NCI-H1092 (cell line): ENCODE measurements at places on chromosomes 16 and 17.

GRCh38 chr16:59048876-59049275 lies 314.8 kb upstream of the GOT2 start:
- no peak for DNase-seq

GRCh38 chr16:10895053-10895946 lies 18.3 kb downstream of the CIITA start:
- DNase-seq = no peak

- no peak for DNase-seq
Measured at GRCh38 chr17:16371742-16372141, 9.1 kb upstream of the UBB start.

GRCh38 chr16:11232852-11233726 lies 22.9 kb downstream of the SOCS1 start:
- DNase-seq = no peak

GRCh38 chr17:61723914-61724313 lies 132.9 kb upstream of the NACA2 start:
- no peak for DNase-seq

DNA sequence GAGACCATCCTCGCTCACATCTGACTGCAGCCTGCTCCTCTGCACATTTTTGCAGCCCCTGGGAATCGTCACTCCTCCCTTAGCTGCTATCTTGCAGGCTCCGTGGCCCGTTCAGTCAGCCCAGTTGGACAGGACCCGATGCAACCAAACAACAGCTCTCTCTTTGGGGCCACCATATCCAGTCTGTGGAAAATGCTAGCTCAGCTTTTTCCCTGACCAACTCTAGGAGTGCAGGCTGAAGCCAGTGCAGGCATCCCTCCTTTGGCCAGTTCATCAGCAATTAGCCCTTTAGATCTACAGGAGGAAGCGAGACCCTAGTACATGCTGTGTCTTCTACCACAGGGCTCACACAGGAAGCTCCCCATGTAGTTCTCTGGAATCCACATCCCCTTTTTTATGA lies 182.1 kb downstream of the HS3ST3A1 start:
- no peak for DNase-seq

GRCh38 chr16:87492291-87492630 lies 563 bp downstream of the ZCCHC14 start:
- DNase-seq = no peak

DNA sequence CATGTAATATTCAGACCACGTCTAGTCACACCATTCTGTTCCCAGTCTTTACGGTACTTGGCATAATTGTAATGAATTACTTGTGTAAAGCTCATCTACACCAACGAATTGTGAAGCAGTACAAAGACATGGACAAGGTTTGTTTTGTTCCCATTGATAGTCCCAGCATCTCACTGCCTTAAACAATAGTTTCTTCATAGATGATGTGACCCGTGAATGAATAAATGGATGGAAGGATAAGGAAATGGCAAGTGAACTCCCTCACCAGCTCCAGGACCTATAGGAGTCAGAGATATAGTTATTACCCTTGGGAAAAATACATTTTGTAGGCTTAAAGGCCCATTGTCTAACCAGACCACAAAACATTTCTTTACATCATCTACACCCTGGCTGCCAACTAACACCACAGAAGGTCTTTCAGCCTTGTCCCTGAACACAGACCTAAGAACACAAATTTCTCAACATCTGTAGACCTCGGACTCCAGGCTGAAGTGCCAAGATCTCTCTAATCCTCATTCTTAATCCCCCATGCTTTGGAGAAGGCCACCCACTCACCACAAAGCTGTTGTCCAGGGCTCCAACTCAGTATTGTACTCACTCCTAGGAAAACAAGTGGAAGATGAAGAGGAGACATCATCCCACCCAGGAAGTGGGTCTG lies 38.2 kb downstream of the MAF start:
- DNase-seq = no peak

- no peak for DNase-seq
Measured at GRCh38 chr16:74768239-74768638, 6.4 kb downstream of the FA2H start.

GRCh38 chr16:71912534-71913275 lies 17.4 kb downstream of the IST1 start:
- DNase-seq = no peak

GRCh38 chr17:32783602-32784001 lies 93.3 kb downstream of the MYO1D start:
- peak; percentile 65 for DNase-seq

DNA sequence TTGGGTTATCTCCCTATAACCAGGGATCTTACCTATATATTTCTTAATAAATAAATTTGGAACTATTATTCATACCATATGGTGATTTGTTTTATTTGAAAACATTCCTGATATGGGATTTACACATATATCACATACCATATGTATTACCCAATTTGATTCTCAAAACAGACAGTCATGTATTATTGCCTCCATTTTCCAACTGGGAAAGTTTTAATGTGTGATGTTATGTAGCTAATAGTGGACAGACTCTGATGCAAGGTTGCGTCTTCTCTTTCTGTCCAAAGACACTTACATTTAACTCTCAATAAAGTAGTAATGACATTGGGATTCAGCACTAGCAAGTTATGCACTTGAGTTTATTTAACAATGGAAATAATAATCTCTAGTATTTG lies 1.1 kb downstream of the KRTAP9-9 start:
- DNase-seq = no peak

DNA sequence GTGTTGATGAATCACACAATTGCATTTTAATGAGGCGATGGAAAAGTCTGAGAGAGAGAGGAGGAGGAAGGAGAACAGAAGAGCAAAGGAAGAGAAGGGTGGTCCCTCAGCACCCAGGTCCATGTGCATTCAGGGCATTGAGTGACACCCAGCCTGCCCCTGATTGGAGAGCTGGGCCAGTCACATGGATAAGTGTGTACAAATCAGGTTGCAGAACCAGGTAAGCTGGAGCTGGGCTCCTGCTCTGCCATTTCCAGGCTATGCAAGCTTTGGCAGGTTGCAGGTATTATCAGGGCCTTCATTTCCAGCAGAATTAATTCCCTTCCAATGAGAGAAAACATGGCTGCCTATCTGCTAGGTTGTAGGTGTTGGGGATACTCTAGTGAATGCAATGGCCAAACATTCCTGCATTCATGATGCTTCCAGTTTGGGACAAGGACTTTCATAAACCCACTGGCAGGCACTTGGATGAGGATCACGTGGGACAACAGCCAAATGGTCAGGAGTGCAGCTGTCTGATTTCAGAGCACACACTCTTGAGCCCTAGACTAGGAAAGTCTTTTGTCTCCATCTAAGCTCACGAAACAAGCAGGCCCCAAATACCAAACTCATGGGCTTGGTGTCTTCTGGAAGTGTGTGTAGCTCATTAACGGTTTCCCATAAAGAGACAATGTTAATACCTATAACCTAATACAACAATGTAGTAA lies 577.9 kb upstream of the CDH5 start:
- no peak for DNase-seq

DNA sequence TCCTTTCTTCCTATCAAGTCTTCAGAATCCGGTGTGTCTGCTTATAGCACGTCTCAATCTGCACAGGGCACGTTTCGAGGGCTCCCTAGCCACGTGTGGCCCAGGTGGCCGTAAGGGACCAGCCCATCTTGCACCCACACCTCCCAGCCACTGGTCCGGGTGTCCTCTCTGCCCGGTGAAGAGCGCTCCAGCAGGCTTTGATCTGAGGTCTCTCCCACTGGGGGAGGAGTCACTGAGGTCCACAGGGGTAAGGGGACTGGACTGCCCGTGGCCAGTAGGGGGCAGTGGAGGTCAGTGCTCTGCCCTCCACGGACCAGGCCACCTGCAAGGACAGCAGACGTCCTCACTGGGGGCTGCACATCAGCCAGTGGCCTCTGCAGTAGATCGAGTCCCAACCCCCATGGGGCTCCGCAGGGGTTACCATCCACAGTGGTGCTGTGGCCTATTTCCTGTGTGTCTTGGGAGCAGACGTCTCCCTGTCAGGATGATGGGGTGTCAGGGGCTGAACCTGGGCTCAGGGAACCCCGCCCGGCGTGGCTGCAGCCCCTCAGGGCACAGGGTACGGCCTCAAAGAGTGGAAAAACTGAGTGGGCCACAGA lies 204.1 kb upstream of the CIBAR2 start:
- DNase-seq = peak; percentile 72

DNA sequence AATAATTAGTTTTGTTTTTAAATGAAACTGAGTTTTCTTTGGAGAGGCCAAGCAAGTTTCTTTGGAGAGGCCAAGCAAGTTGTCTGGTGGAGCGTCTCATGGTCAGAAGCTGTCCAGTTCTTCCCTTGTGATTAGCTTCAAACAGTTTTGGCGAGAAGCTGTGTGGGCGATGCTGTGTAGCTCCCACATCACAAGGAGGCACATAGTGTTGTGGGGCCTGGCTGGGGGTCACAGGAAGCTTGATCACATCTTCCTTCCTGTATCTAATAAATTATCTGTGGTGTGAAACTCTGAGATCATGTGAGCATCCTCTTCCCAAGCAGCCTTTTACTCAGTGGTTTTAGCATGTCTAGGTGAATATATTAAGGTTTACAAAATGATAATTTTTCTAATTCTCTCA lies 33.9 kb downstream of the SPECC1 start:
- DNase-seq = no peak
